KBM-7 (cell line): ENCODE measurements at places on chromosomes 2 and 18.

DNA sequence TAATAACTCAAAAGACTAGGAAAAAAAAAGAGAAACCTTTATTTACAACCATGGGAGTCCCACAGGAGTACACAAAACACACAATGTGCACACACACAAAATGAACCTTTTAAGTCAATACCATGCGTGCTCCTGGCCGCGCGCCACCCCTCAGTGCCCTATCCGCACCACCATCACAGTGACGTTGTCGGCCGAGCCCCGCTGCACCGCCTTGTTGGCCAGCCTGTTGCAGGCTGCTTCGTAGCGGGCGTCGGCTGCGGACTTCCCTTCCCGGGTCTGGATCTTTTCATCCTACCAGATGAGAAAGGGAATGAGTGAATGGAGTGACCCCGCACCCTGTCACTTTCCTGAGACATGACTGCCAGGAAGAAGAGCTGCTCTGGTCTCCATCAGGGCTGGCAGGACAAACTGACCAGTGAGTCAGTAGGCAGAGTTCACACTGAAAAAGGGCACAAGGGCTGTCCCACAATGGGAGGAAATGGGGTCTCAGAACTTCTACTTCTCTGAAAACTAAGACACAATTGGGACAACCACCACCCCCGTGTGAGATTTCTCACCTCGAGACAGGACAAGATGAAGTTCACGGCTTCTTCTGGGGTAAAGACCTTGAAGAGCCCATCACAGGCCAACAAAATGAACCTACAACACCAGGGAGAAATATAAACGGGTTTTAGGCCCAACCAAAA, 11.8 kb downstream of the ERFE start:
- DNase-seq, result no peak

DNA sequence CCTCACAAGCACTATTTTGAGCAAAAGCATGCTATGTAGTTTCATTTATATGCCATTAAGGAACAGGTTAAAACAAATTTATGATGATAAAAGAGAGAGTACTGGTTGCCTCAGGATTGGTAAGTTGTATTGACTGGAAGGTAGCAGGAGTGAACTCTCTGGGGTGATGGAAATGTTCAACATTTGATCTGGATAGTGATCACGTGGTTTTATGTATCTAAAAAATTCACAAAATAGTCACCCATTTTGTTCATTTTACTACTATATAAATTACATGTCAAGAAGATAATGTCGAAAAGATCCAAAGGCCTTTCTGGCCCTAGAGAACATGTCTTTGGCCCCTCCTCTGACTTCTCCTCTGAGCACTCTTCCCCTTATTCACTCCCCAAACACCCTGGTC, 10.4 kb upstream of the RAPGEF4 start:
- DNase-seq, result no peak

GRCh38 chr2:6290217-6291015, 575.3 kb downstream of the CMPK2 start:
- DNase-seq, result no peak

DNA sequence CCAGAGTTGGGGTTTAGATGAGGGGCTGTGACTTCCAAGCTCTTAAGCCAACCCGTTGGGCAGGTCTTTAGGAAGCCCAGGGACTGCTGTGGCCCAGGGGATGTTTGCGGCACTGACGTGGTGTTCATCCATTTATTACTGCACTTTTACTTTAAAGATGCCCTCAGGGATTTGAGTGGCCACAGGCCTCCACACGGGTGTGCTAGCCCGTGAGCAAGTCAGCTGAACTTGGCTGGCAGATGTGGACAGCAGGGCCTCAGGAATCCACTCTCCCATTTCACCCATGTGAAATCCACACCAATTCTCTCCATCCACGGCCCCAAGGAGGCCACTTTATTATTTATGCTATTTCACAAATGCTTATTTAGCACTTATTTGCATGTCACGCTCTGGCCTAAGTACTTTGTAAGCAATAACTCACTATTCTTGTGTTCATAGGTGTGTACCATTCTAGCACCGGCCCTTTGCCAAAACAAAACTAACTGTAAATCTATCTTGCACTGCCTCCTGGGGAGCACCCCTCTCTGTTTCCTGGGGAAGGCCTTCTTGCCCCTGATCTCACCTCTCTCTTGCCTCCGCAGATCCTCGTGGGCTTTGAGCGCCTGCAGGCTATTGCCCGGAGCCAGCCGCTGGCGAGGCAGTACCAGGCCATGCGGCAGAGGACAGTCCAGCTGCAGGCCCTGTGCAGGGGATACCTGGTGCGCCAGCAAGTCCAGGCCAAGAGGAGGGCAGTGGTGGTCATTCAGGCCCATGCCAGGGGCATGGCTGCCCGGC, 39.1 kb upstream of the GPR17 start:
- DNase-seq, result no peak

- DNase-seq, result no peak
These were observed 116.2 kb upstream of the DDX18 start for GRCh38 chr2:117698287-117698686.

- no peak for DNase-seq
These were observed 170.7 kb upstream of the NRP2 start for GRCh38 chr2:205511641-205512040.

DNA sequence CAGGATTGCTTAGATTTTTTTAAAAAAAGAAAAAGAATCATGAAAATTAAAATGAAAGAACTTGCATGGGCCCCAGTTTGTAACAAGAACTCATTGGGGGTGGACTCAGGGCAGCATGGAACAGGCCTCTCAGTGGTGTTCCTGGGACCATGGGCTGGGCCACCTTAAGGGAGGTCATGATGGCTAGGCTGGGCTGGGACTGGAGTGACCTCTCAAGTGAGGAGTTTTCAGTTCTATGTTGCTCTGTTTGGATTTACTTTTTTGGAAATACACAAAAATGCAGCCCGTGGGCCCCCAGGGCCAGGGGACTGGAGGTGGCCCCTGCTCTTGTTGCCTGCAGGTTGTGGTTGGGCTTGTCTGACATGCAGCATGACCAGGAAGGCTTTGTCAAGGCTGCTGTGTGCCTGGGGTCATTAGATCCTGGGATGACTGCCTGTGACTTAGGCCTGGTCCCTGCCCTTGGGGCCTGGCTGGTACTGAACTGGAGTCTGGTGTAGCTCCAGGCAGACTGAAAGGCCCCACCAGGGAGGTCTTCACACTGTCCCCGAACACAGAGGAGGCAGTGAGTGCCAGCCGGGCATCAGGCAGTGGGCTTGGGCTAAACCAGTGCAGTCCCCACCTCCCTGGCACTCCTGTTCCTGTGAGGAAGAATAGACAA, 115.6 kb downstream of the GLI2 start:
- no peak for DNase-seq

DNA sequence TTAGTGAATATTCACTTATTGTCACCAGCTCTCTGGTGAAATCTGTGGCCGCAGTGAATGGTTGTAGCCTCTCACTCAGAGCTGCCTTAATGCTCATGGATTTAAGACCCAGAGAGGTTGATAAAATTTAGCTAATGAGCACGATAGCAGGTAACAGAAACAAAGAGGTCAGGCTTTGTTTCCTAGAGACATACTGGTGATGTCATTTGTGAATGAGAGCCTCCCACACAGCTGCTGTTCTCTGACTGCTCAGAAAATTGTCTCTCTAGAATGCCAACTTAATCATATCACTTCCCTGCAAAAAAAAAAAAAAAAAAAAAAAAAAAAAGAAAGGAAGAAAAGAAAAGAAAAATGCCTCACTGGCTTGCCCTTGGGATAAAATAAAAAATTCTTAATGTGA, 411.7 kb upstream of the MYT1L start:
- DNase-seq, result no peak

DNA sequence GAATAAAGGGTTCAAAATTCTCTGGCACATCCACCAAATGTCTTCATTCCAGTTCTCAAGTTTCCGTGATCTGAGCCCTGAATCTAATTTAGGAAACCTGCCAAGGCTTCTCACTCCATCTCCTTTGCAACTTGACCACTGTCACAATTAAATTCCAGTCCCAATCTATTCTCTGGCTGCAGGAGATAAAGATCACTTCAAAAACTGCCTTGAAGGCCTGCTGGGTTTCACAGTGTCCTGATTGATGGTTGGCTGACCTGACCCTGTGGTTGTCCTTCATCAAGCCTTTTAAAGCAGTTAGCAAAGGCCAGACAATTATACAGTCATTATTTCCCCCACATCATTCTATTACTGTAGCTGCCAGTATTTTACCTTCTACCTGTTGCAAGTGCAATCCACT, 60.3 kb upstream of the DNAJC10 start:
- DNase-seq, result no peak
